ENCODE measurements at places on chromosomes 5 and 9.
A peak's percentile ranks its signal among the peaks of the same experiment; 100 is the strongest.

DNA sequence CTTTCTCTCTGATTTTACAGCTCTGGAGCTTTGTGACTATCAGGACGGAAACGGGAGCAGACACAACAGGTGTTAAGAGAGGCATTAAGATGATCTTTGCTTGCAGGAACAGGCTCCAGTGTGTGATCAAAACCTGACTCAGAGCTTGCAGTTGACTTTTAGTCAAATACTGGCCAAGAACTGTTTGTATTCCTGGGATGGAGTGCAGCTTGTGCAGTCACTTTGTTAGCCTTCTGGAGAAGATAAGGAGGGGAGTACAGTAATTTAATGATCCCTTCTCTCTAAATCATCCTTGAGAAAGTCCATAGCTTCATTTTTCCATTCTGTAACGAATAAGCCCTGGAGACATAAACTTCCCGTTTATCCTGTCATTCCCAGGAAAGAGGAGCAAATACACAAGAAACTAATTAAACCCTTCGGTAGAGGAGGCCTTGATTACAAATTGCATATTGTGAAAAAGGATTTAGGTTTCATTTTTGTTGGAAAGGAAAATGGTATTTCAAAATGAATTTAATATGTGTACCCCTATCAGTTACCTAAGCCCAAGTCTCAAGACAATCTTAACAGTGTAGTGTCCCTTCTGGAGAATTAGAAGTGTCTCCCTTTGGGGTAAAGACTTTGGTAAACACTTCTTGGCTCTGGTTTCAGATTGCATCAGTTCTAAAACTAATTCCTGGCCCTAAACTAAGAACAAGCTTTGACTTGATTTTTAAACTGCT lies 3.1 kb upstream of the STOM start:
- no peak for DNase-seq

DNA sequence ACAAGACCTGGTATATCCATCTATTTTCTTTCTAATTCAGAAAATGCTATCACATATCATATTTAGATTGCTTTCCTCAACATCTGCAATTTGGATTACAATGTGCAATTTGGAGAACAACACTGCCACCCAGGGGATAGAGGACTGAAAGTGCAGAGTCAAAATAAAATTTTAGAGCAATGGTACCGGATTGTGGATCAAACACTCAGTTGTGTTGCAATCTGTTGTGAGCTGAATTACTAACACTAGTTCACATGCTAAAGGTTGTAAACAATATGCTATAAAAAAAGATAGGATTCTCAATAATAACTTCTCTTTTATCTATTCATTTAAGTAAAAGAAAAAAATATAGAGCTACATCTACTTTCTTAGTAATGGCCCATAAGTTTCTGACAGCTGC lies 11.9 kb upstream of the SRFBP1 start:
- DNase-seq, result peak; percentile 68

DNA sequence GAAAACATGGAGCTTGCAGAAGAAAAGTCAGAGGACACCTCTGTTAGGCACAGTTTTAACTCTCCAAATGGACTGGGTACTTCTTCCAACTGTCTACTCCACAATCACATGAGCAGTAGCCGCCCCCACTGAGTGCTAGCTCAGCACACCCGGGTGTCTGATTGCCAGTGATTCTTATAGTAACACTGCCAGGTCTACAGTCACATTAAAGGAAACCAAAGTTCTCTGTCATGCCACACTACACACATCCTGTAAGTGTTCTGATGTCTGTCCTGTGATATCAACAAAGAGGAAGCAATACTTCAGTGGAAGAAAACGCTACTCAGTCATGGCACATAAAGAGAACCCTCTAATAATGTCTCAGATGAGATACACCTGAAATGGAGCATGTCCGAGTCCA lies at the start of gene HAVCR2:
TSS of gene HAVCR2 (minus strand) at position 69 of the 400 bp plus-strand sequence. CDS start at position 8, 61 bp downstream.
- DNase-seq, result no peak

- no peak for DNase-seq
Measured at GRCh38 chr9:133035669-133036068, 4.9 kb downstream of the GTF3C5 start.

DNA sequence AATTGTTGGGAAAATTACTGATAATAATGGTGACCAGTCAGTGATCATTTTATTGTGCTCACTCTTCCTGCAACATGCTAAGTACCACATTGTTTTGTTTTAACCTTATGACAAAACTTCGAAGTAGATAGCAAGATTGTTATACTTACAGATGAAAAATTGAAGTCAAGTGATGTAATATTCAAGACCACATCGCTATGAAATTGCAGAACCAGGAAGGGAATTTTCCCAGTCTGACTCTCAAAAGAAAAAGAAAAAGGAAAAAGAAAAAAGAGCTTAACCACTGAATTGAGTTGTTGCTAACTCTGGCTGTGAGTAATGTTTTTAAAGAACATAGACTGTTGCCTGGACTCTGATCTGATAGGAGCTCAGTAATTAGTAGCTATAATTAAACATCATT lies 170.6 kb upstream of the HAPLN1 start:
- no peak for DNase-seq

GRCh38 chr9:1875921-1876448 lies 139.2 kb upstream of the SMARCA2 start:
- DNase-seq, result no peak

- no peak for DNase-seq
Measured at GRCh38 chr9:90034071-90034470, 429.3 kb downstream of the GADD45G start.

Data from LoVo (cell line).